ENCODE measurements at places on chromosomes 2 and 18.
A peak's percentile ranks its signal among the peaks of the same experiment; 100 is the strongest.

GRCh38 chr18:49376046-49376445 is 84.4 kb downstream of the DYM start:
- no peak for DNase-seq

DNA sequence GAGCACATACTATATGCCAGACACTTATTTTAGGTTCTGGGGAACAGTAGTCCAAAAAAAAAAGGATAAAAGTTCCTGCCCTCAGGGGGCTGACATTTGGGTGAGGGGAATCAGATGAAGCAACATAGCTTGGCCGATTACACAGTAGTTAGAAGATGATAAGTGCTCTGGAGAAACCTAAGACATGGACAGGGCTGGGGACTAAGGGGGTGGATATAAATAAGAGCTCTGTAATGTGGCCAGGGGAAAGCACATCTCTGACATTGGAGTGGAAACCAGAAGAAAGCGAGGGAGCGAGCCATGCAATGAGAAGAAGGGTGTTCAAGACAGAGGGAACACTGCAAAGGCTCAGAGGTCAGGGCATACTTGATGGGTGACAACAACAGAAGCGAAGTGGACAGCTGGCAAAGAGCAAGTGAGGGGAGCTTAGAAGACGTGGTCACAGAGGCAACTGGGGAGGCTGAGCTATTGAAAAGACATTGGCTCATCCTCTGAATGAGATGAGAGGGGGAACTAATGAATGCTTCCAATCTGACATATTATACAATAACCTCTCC is 11.4 kb downstream of the TMEM182 start:
- DNase-seq = no peak

GRCh38 chr2:130378206-130378897 is 22.5 kb downstream of the PTPN18 start:
- DNase-seq = no peak

DNA sequence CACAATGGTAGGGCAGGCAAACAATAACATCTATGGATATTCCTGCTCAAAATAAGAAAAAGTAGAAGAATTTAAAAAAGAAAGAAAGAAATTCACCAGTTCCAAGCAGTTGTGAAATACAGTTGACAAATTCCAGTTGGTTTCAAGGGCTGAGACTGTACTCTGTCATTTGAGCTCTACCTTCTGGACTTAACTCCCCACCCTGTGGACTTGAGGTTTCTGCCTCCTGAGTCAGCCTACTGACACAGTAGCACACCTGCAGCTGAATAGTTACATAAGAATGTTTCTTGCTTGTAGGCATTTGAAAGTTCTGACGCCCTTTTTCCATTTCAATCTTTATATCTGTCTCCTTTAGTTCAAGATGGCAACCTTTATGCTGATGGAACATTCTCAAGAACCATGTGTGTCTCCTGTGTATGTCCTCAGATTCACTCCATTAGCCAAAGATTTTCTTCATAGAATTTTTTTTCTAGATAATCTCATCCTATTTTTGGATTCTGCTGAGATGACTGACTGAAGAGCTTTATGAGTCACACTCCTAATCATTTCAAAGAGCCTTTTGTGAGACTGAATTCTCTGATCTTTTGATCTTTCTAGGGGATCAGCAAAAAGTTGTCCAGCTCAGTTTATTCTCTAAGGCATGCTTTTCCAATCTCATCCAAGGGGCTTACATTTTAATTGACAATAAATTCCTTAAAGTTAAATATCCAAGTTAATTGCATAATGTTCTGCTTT is 19.1 kb downstream of the NETO1 start:
- DNase-seq = no peak

GRCh38 chr2:64017811-64018700 is 1.2 kb downstream of the VPS54 start:
- peak; percentile 24 for DNase-seq

GRCh38 chr18:54630963-54631362 is 39.9 kb downstream of the DYNAP start:
- DNase-seq = no peak

DNA sequence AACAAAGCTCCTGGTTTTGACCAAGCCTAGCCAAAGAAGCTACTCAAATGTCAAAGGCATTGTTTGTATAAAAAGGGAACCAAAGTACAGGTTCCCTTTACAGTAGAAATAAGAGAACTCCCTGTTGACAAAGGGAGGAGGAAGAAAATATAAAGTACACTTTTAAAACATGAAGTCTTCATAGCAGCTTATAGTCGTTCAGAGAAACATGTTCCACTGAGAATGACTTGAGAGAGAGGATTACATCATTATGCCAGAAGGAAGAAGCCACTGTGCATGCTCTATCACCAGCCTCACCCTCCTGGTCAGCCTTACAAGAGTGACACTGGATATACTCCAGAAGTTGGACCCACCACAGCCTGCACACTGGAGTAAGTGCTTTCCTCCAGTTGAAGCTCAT is 2.5 kb upstream of the DHRS9 start:
- DNase-seq = no peak

DNA sequence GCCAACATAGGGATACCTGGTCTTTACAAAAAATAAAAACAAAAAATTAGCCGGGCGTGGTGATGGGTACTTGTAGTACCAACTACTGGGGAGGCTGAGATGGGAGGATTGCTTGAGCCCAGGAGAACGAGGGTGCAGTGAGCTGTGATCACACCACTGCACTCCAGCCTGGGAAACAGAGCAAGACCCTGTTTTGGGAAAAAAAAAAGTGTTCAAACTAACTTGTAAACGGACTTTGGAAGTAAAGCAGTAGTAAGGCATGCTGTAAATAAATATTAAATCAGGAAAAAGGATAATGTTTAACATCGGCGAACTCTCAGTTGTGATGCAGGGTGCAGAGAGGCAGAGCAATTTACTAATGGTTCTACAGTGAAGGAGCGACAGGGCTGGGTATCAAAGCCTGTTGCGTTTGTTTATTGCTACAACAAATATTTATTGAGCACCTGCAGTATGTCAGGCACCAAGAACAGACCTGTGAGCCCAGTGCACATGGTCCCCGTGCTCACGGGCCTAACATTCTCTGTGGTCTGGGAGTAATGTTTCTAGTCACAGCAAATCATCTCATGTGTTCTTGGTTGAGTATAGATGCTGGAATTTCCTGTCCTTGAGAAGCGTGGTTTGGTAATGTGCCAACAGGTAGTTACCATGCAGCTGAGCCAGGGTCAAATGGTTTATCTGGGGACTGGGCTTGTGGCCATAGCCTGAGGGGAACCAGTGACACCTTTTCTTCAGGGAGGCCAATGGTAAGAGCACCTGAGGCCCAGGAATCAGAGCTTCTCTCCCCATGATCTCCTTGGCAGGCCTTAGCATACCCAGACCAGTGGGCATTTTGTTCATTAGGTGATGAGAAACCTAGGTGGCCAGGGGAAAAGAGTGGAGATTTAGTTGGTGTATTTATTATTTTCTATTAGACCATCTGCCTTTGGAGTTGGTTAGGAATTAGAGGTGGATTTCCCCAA is 27.9 kb upstream of the GREB1 start:
- DNase-seq = no peak

GRCh38 chr2:207338220-207338607 is 172.5 kb upstream of the KLF7 start:
- no peak for DNase-seq

- DNase-seq = no peak
These were observed 494 bp downstream of the ANKZF1 start for GRCh38 chr2:219230059-219230540.

DNA sequence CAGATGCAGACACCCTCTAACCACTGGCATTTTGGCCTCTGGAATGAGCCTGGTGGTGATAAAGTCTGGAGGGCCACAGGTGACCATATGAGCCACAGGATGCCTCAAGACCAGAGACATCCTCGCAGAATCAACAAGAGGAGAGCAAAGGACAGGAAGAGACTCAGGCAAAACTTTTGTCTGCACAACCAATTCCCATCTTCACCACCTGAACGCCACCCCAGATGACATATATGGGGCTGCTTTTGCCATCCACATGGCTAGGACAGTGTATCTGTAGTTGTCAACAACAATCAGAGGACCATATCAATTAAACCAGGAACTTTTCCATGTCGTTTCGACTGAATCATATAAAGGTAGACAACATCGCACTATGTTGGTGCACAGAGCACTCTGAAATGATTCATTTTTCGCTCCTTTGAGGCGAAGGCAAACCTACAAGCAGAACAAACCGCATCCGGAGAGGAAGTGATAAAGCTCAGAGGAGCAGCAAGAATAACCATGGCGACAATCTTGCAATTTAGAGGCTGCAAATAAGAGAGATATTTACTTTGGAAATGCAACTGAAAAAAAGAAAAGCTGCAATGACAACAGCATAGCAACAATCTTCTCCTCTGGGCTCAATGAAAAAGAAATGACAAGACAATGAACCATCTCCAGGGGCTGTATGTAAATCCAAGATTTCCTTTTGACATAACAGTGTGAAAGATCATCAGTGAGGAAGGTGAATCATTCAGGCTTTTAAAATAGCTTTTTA is 204.5 kb downstream of the ARL4C start:
- no peak for DNase-seq

GRCh38 chr2:166115589-166115988 is 12.2 kb downstream of the SCN1A start:
- no peak for DNase-seq

GRCh38 chr2:156343096-156343939 is 10.8 kb upstream of the NR4A2 start:
- DNase-seq = peak; percentile 80

DNA sequence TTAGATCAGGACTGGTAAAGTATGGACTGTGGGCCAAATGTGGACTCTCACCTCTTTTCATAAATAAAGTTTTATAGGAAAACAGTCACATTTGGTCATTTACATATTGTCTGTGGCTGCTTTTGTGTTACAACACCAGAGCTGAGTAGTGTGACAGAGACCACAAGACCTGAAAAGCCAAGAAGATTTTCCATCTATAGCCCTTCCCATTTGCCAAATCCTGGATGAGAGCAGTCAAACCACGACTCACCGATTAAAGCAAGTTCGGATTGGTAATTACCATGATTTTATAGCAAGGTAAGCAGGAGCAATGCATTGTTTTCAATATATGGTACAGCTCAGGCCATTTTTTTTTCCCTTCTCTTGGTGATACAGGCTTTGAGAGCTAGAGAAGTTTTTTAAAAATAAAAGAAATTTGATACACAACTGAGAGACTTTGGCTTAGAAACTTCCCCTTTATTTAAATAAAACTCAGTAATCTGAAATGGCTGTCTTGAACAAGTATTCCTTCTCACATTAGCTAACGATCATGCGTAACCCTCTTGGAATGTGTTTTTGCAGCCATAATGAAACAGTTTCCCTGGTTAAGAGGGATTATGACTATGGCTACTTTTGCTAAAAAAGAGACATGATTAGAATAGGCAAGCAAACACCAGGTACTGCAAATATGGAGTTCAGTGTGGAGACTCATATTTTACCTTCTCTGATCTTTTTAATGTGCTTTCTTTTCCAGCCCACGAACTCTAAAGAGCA is 9.5 kb upstream of the MALL start:
- DNase-seq = no peak

DNA sequence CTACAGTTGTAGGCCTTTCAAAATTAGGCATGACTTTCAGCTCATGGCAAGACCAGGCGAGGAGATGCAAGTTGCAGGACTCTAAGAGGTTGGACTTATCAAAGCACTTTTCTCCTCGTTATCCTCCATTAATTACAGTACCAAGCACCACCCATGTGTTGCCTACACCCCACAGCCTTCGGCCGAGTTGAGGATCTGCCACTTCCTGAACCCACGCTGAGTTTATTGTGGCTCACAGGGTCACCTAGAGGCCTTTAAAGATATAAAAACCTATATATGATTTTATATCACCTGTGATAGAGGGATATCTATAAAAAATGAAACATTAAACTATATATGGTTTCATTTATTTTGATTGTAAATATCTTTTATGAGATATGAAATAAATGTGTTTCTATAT is 2.6 kb downstream of the UGT1A10 start:
- no peak for DNase-seq

DNA sequence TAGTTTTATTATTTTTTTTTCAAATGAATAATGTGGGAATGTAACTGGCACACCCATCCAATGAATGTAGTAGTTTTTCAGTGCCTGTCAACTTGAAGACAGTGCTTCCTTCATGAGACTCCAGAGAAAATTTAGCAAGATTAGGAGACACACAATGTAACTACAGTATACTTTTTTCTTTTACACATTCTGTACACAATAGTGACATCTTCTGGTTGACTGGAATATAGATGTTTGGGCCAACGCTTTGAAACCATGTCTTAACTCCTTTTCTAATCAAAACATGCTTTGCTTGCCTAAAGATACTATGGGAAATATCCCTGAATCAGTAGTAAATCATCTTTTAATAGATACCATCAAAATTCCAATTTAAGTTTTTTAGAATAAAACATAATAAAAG is 229.5 kb upstream of the ZC3H15 start:
- peak; percentile 72 for DNase-seq

DNA sequence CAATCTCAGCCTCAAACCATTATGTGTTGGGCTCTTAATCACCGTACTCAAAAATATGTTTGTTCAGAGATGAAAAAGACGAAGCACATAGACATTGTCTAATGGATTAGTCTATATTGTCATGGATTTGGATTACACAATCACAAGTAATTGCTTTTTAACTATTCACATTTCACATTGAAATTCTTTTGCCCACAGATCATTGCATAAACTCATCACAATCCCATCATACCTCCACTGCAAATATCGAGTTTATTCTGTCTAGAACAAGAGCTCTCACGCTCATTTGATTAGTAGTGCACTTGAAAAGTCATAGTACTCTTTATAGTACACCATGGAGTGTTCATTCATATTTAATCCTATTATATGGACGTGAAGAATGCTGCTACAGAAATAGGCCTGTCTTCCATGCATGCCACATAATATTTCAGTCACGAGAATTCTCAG is 97.9 kb upstream of the SOX11 start:
- no peak for DNase-seq

DNA sequence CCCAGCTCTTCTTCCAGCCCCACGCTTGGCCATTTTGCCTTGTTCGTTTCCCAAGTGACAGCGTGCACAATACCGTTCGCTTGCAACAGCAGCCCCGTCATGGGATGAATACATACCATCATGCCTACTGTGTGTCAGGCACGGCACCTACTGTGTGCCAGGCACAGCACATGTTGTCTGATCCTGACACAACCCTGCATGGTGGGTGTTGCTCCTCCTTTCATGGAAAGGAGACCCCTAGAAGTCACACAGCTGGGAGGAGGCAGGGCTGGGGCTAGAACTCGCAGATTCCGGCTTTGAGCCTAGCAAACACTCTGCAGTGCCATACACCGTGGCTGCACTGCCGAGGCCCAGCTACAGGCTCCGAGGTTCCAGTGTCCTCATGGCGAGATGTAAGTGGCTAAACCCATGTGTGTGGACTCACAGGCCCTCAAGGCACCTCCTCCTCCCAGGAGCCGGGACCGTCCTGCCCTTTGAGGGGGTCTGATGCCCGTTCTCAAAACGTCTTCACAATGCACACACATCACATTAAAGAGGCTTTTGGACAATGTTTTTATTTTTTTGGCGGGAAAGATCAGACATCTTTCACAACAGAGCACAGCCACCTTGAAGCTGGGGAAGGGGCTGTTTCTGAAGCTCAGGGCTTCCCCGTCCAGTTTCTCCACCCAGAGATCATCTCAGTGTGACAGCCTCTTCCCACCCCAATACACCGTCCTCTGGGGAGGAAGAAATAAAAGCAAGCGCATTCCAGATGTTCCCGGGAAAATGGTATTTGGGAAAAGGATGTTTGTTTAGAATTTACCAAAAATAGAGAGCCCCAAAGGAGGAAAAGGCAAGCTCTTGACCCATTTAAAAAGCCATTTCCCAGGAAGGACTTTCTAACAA is 64.9 kb downstream of the HS1BP3 start:
- DNase-seq = no peak
